ENCODE measurements at places on chromosomes 4 and X.

- DNase-seq: no peak
These were observed 46.4 kb upstream of the ENPP6 start for GRCh38 chr4:184263910-184264732.

DNA sequence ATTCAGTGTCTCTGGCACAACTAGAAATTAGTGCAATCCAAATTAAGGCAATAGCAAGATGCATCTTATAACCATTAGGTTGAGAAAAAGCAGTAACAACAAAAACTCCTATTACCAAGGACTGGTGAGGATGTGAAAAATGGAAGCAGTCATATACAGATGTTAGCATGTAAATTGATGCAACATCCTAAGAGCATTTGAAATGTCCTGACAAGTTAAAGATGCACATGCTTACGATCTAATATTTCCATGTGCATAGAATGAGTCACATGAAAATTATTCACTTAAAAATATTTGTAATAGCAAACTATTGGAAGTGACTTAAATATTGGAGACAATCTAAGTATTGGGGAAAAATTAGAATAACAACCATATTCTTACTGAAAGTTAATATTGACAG, 163.0 kb downstream of the FAM13A start:
- DNase-seq: no peak

- DNase-seq: no peak
These were observed 24.4 kb downstream of the PLAC1 start for GRCh38 chrX:134633832-134634231.

DNA sequence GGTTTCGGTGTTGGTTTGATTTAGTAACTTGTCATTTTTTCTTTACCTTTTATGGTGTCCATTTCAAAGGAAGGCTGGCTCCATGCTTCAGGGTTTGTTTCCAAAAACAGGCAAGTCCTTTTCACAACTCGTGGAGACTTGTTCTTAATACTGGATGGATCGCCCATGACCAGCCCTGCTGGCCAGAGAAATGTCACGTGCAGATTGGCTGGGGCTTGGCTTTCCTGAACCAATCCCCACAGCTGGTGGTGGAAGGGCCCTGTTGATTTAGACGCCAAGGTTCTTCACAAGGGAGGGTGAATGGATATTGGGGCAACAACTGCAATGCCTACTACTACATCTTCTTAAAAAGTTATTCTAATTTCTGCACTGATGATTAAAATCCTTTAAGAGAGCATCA, 92.6 kb downstream of the SHROOM3 start:
- DNase-seq: no peak

- no peak for DNase-seq
These were observed 1535.3 kb upstream of the PCDH10 start for GRCh38 chr4:131613824-131614216.
